Activated CD4-positive, alpha-beta T cell treated with anti-CD3 and anti-CD28 coated beads, Interleukin-2, amount 50 U/mL, for 24 hours (primary cell): ENCODE measurements at places on chromosomes 5 and 9.

GRCh38 chr5:109711673-109712072 lies 21.9 kb downstream of the MAN2A1 start:
- no peak for DNase-seq

DNA sequence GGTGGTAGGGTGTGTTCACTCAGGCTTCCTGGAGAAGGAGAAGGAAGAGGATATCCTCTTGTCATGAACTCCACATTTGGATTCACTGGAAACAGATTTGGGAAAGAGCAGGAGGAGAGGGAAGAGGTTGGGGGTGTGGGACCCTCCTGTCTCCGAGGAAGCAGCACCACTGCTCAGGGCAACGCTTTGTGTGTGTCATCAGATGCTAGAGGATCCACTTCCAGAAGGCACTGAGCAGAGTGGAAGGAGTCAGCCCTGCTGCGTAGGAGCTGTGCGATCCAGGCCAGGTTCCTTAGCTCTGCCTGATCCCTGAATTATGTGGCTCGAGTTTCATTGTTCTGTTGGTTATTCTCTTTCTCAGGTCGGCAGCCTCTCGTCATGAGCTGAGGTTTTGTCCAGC lies 37.3 kb upstream of the TJP2 start:
- no peak for DNase-seq

DNA sequence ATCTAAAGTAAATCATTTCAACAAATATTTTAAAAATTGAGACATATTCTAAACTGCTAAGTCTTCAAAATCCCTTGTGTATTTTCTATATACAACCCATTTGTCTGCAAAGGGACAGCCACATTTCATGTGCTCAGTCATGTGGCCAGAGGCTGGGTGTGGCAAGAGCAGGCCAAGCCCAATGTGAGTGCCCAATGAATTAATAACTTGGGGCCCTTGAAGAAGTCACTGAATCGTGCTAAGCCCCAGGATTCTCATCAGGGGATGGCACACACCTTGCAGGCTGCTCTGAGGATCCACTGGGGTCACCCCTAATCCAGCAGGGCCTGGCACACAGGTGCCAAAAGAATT lies 78.2 kb upstream of the SMIM23 start:
- DNase-seq: no peak

GRCh38 chr9:84141741-84142370 lies 161.3 kb downstream of the RMI1 start:
- no peak for DNase-seq

GRCh38 chr5:136079195-136079985 lies 50.6 kb downstream of the TGFBI start:
- DNase-seq: no peak

DNA sequence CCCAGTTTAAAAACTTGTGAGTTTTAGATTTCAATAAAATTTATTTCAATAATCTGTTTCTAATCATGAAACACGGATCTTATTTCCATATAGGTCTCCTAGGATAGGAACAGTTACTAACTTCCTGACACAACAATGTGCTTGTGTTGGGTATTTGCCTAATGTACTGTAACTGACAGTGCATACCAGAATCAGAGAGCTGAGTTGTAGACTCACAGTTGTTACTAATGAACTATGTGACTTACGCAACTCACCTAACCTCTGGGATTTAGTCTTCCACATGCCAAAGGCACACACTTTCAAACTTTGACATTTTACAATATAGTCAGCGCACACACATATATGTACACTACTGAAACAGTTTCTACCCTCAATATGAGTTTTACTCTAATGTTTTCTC lies 77.7 kb downstream of the HOMER1 start:
- no peak for DNase-seq

- DNase-seq: no peak
These were observed 4.3 kb upstream of the FAT2 start for GRCh38 chr5:151595411-151595826.
